ENCODE measurements at places on chromosomes 6 and 20.

DNA sequence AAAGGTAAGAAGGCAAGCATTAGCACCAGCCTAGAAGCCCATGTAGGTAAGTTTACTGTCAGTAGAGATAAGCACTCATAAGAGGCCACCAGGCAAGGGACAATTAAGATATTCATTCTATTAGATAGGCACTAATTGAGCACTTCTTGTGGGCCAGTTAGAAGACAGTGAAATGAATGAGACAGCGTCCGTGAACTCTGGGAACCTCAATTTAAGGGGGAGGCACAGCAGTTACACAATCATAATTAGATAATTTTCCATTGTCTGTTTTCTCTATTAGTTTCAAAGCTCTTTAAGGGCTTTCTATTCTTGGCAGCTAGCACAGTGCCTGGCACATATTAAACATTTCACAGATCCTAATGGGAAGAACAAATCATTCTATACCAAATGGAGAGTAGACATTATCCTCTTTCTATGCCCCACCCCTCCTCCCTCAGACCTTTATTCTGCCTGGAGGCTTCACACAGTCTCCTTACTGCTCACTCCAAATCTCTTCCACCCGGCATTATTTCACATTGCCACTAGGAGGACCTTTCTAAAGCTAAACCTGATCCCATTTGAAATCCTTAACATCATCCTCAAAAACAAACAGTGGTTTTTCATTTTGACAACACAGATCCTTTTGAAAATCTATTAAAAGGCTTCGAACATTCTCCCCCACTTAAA is 529.6 kb downstream of the ADGRB3 start:
- no peak for DNase-seq

GRCh38 chr20:50310673-50311051 is 120.0 kb downstream of the CEBPB start:
- DNase-seq = no peak

DNA sequence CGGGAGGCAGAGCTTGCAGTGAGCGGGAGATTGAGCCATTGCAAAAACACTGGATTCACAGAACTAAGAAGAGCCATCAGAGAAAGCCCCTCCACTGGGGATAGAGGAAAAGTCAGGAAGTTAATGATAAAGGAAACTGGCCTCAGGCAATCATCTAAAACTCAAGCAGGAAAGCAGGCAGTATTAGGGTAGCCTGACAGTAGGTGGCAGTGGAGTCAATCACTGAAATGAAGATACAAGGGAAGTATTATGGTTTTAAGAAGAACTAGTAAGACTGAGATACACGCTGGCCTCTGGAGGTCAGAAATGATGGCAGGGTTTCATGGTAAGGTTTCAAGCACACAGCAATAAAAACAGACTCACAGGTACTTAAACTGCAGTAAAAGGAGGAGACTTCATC is 578.3 kb downstream of the HACE1 start:
- DNase-seq = no peak

GRCh38 chr6:3351829-3352524 is 93.2 kb downstream of the PSMG4 start:
- DNase-seq = no peak

GRCh38 chr6:41498968-41499599 is 47.1 kb upstream of the FOXP4 start:
- no peak for DNase-seq
